ENCODE measurements at places on chromosomes 1 and 21.
A peak's percentile ranks its signal among the peaks of the same experiment; 100 is the strongest.

GRCh38 chr1:87689487-87689886 is 360.8 kb downstream of the LMO4 start:
- no peak for DNase-seq

DNA sequence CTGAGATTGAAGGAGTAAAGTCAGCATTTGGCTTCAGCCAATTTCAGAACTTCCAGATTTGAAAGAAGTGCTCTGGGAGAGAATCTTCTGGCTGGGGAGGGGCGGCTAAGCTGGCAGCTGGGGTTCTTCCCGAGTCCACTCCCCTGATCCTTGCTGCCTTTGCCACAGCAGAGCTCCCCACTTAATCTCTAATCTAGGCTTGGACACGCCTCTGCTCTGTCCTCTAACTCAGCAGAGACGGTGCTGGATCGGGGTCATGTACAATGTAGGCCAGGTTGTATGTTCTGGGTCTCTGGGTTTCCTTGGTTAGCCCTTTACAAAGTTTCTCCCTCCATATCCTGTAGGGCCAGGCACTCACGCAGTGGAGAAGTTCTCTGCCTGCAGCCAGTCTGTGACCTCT is 10.1 kb upstream of the GSTM3 start:
- no peak for DNase-seq

- DNase-seq, result no peak
These were observed 105.5 kb downstream of the HLCS start for GRCh38 chr21:36860736-36861594.

- no peak for DNase-seq
These were observed 58.1 kb upstream of the APOBEC4 start for GRCh38 chr1:183711165-183711682.

DNA sequence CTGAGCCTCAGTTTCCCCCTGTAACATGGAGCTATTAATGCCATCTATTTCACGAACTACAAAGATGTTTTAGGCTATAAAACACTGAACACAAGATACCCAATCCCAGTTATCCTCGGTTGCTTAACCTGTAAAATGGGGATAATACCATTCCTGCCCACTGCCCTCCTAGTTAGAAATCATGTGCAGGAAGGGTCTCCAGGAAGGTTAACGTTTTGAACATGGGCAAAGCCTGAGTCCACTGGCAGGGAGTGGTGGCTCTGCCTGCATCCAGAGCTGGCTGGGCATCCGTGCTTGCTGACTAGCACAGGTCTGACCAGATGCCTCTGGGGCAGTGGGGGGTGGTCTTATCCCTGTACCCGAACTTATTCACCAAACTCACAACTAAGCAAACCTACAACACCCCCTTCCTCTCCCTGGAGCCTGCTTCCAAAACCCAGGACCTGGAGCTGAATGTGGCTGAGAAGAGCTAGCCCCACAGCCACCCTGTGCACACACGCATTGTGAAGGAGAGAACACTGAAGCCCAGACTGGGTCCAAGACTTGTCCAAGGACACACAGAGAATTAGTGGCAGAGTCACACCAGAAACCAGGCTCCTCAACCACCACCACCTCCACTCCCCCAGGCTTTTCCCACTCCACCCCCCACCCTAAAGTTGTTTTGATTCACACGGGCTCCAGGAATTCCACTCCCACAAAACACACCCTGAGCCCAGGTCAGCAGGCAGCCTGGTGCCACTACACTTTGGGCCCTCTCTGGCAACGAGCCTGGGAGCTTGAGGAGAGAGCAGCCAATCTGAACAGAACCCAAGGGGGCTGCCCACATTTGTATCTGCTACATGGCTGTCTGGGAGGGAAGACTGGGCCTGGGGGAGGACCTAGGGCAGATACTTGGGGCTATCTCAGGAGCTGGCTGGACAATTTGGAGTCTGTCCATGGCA is 1.6 kb downstream of the E2F2 start:
- DNase-seq, result no peak

DNA sequence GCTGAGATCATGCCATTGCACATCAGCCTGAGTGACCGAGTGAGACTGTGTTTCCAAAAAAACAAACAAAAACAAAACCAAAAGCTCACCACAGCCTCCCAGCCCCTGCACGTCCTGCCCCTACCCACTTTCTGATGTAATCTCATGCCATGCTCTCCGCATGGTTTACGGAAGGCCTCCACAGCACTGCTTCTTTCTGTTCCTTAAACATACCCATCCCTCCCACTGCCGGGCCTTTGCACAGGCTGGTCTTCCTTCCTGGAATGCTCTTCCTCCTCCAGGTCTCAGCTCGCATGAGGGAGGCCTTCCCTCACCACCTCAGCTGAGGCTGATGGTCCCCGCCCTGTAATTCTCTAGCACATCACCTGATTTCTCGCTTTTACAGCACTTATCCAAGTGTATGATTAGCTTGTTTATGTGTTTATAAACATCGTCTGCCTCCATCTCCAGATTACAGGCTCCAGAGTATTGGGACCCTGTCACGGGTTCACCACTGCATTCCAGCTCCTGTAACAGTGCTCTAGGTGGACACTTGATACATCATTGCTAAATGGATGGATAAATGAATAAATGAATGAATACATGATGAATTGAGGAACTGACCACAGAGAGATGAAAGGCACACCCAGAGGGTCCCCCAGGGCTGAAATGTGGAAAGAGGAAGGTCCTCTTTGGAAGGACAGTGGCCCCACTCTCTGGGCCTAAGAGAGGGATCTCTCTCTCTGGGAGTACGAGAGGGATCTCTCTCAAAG is 22.1 kb downstream of the TCEA3 start:
- DNase-seq, result peak; percentile 81

GRCh38 chr21:39712976-39713375 is 32.0 kb upstream of the IGSF5 start:
- no peak for DNase-seq

GRCh38 chr1:78703806-78704205 is 54.2 kb downstream of the IFI44 start:
- no peak for DNase-seq

DNA sequence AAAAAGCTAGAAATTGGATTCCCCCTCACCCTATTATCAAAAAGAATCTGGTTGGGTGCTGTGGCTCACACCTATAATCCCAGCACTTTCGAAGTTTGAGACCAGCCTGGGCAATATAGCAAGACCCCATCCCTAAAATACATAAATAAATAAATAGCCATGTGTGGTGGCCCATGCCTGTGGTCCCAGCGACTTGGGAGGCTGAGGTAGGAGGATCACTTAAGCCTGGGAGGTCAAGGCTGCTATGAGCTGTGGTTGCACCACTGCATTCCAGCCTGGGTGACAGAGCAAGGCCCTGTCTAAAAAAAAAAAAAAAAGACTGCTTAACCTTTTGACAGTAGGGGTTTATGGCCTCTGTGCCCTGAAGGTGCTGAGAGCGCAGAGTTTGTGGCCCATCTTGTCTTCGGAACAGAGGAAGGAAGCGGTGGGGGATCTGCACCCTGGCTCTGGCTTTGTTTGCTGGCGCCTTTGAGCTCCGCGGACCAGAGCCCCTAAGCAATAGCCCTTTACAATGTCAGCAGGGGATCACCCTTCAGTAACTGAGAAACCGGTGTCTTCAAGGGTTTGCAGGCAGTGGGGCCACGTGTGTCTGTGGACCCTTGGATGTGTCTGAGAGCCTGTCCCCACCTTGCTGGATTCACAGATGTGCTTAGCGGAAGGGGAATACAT is 22.1 kb downstream of the SLC2A7 start:
- no peak for DNase-seq

GRCh38 chr1:196380316-196380715 is 227.9 kb downstream of the KCNT2 start:
- no peak for DNase-seq

DNA sequence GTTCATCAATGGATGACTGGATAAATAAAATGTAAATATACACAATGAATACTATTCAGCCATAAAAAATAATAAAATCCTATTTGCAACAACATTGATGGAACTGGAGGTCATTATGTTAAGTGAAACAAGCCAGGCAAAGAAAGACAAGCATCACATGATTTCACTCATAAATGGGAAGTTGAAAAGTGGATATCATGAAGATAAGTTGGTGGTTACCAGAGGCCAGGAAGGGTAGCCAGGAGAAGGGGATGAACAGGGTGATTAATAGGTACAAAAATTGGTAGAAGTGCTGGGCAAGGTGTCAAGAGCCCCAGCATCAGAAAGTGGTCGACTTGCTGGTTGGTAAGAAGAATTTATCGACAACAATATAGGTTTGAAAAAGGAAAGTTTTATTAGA is 1.3 kb upstream of the PARK7 start:
- DNase-seq, result peak; percentile 27

DNA sequence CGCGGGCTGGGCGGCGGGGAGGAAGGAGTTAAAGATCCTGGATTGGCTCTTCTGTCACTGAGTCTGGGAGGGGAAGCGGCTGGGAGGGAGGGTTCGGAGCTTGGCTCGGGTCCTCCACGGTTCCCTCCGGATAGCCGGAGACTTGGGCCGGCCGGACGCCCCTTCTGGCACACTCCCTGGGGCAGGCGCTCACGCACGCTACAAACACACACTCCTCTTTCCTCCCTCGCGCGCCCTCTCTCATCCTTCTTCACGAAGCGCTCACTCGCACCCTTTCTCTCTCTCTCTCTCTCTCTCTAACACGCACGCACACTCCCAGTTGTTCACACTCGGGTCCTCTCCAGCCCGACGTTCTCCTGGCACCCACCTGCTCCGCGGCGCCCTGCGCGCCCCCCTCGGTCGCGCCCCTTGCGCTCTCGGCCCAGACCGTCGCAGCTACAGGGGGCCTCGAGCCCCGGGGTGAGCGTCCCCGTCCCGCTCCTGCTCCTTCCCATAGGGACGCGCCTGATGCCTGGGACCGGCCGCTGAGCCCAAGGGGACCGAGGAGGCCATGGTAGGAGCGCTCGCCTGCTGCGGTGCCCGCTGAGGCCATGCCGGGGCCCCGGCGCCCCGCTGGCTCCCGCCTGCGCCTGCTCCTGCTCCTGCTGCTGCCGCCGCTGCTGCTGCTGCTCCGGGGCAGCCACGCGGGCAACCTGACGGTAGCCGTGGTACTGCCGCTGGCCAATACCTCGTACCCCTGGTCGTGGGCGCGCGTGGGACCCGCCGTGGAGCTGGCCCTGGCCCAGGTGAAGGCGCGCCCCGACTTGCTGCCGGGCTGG is at the start of gene NPR1:
NPR1 (plus strand) TSS at position 170 of the 818 bp plus-strand sequence; CDS start at position 591, 421 bp downstream.
- DNase-seq, result no peak

DNA sequence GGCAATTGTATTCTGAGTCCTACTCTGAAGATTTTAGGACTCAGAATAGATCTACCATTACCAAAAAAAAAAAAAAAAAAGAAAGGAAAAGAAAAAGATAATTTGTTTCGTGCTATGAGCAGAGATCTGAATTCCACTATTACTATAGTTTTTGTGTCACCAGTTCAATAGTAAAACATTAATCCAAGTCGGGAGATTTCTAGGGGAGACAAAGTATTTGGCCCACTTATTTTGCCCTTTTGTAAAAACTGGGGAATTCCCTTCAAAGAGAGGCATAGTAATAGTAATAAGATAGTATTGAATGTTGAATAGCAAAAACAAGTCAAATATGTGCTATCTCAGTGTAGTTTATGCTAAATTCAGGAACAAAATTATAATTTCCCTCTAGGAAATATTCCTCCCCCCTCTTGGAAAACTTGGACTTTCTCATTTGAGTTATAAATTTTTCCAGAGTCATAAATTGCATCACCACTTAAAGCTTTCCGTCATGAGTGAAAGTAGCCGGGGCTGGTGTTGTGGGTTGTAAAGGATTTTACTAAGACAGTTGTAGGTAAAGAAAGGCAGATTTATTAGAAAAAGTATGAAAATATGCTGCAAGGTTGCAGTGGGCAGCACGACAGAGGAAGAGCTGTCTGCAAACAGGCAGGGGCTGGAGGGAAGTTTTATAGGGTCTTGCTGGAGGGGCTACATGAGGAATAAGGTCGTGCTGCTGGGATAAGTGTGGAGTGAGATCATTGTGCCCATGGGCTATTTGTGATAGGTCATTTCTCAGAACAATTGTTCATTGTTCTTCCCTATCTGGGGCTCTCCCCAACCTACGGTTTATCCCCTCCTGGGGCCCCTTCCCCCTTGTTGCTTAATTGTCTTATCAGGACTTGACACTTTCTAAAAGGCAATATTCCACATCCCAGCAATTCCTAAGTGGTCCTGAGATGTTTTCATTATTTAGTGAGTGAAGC is 1009.9 kb downstream of the PLA2G4A start:
- DNase-seq, result no peak

GRCh38 chr21:46307625-46308024 is 16.0 kb downstream of the C21orf58 start:
- DNase-seq, result no peak

GRCh38 chr1:92980732-92981647 is 19.7 kb upstream of the DIPK1A start:
- DNase-seq, result peak; percentile 66

- DNase-seq, result no peak
These were observed 35.5 kb downstream of the ADAMTS1 start for GRCh38 chr21:26809745-26810144.

- no peak for DNase-seq
These were observed 13.9 kb upstream of the CENPF start for GRCh38 chr1:214588963-214589597.
